Kidney (tissue), 22 donors: ENCODE measurements at places on chromosomes 11 and 22. TPM values are rescaled to one million over a fixed set of nuclear protein-coding genes. Genes with fewer than 3 reads are reported as not detected.
A peak's percentile ranks its signal among the peaks of the same experiment; 100 is the strongest.

DNA sequence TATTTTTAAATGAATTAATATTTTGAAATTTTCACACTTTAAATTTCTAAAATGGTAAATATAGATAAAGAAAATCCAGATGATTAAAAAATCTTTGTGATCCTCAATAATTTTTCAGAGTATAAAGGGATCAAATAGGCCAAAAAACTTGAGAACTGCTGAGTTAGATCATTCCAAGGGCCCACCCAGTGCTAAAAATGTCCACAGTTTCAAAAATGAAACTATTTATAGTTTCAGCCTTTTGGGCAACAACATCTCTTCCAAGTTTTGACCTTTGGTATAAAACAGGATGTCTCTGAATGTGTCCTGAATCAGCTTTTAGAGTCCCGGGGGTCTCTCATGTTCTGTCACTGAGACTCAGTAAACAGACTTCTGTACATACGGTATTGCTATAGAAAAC is 20.9 kb upstream of the BAIAP2L2 start:
- DNase-seq: no peak

DNA sequence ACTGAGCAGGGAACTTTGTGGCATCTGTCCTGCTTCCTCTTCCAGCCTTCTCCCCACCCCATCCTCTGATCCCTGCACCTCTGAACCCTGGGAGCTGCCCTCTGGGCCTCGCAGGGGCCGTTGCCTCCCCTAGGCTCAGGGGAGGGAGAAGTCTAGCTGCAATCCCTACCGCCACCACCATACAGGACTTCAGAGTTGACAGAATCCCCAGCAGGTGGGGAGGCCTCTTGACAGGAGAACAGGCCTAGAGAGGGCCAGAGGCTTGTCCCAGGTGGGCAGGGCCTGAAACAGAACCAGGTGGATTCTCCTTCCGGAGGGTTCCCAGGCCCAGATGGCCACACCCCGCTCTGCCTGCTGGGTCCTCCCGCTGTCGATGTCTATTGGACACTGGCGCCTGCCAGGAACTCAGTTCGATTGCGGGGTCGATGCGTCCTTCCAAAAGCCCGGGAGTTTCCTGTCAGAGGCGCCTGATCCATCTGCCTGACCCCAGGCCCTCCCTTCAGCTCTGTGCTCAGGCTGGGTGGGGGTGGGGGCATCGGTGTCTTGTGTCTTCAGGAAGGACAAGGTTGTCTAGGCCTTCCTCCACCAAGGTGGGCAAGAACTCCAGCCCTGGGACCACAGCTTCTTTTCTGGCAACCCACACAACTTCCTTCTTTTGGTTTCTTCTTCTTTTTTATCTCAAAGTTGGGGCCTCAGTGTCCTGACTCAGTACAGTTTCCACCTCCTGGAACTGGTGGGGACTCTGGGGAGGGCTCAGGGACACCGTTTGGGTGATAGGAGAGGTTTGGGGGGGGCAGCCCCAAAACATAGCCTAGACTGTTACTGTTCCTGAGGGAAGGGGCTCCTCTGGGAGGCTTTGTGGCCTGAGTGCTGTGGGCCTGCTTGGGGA is 6.4 kb downstream of the STARD10 start:
- DNase-seq: peak; percentile 41

DNA sequence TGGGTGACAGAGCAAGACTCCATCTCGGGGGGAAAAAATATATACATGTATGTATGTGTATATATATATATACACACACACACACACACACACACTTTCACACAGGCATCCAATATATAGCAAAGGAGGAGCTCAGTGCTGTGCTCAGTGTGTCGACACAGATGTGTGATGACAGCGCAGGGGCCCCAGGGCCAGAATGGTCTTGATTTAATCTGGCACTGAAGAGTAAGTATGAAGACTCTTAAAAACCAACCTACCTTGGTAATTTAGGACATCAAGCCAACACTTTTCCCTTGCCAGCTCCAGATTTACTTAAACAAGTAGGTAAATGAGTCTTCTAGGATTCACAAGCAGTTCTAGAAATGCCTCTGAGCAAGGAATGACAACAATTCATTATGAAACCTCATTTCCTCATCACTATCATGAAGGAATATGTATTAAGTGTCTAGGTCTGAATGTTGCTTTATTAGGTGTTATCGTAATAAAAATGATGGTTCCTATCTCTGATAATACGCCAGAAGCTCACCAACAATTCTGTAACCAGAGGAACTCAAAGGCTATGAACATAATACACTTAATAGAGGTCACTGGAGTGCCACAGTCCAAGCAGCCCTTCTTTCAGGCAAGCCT is 71.5 kb downstream of the SGSM3 start:
- DNase-seq: no peak

OR51E2 gene
- total RNA-seq: 1.2 TPM

C11orf86 gene
- not detected for total RNA-seq
